ENCODE measurements at places on chromosomes 7 and 10.

- peak; percentile 7 for DNase-seq
Observed at GRCh38 chr10:15652117-15652516, 67.6 kb downstream of the ITGA8 start.

DNA sequence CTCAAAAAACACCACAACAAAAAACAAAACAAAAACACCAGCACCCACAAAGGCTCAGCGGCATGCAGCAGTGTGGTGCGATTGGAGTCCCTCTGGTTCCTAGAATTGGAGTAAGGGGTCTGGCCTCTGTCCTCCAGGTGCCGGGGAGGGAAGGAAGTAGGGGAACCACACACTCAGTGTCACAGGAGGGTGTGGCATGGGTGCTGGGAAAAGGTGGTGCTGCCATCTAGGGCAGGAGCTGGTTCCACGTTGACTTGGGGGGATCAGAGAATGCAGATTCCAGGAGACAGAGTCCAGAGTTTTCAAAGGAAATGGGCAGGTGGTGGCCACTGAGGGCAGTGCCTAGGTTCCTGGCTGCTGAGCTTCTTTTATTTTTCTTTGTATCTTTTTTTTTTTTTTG is 19.8 kb upstream of the WIPI2 start:
- DNase-seq: no peak

DNA sequence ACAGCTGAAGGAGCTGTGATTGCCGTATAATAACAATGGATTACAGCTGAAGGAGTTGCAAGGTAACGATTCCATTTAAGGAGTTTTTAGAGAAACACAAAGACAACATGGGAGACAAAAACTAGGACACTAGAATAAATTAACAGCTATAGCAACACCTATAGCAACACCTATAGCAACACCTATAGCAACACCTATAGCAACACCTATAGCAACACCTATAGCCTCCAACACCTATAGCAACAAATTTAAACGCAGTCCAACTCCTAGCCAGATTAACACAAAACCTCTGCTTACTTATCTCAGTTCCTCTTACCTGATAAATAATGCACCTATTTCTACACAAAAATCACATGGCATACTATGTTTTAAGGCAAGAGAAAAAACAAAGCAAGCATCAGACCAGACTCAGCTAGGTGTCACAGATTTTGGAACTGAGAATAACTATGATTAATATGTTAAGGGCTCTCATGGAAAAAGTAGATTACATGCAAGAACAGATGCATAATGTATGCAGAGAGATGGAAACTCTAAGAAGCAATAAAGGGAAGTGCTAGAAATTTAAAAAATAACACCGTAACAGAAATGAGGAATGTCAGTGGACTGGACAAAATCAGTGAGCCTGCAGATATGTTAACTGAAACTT is 55.7 kb upstream of the SRPK2 start:
- no peak for DNase-seq

- DNase-seq: no peak
Observed at GRCh38 chr10:15898046-15898445, 37.7 kb upstream of the MINDY3 start.

DNA sequence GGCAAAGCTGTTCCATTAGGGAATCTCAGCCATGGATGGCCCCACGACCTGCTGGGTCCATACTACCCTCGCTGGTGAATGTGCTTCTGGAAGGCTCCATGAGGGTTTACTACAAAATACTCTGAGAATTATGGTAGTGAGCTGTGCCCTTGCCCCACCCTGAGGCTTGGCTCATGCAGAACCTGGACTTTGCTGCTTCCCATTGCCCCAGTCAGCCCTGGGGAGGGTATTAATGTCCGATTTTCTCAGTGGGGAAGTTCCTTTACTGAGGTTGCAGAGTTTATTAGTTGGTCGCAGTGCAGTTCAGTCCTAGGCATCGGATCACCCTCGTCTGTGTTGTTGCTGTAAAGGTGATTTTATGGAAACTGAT is 310.1 kb downstream of the WDR37 start:
- DNase-seq: no peak

Measured in kidney (tissue), 22 donors.